HepG2 (cell line): ENCODE measurements at places on chromosomes 5 and 9. TPM values are rescaled to one million over a fixed set of nuclear protein-coding genes. Genes with fewer than 3 reads are reported as not detected.

IQGAP2 gene
- total RNA-seq = 83.3 and 143 TPM in 2 replicates

F2R gene
- total RNA-seq = 4.6 and 8.3 TPM in 2 replicates

MAMDC2 gene
- total RNA-seq = not detected in 2 replicates

SLC2A6 gene
- total RNA-seq = 6.3 and 15.0 TPM in 2 replicates

C9orf40 gene
- total RNA-seq = 13.5 and 16.5 TPM in 2 replicates

AIF1L gene
- total RNA-seq = 36.5 and 42.7 TPM in 2 replicates

FTMT gene
- total RNA-seq = not detected in 2 replicates

DNA sequence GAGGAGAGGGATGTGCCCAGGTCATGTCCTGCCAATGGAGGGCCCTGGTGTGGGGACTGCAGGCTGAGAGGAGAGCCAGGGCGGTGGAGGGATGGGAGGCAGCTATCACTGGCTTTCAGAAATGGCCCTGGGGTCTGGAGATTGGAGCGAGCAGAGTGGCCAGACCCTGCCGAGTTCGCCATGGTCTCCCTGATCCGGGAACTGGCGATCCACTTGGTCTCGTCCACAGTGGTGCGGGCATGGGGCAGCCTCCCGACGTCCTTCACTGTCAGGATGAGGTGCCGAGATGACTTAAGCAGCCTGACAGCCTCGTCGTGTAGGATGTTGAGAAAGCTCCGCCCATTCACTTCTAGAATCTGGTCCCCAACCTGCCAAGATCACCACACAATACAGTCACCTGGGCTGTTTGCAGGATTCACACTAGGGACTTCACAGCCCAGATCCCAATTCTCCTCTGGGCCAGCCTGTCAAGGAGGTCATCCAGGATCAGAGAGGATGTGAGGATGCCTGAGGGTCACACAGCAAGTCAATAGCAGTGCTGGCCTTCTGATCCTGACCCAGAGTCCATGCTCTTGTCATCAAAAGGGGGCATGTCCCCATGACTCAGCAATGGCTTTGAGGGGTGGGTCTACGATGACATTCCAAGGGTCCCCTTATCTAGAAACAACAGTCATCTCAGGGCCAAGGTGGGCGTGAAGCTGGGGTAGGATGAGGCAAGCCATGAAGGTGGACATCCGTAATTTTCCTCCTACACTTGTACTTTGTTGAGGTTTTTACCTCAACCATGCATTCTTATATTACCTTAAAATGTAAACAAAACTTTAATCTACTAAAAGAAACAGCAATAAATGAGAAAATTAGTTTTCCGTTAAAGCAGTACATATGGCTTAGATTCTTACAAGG lies 38.5 kb upstream of the AKNA start:
- no peaks in the 10 kb centered on the region for H3K27me3 ChIP-seq
- no peaks in the 10 kb centered on the region for H3K36me3 ChIP-seq
- H3K4me3 ChIP-seq = no peak overlapping the region
- no peak for DNase-seq

DNA sequence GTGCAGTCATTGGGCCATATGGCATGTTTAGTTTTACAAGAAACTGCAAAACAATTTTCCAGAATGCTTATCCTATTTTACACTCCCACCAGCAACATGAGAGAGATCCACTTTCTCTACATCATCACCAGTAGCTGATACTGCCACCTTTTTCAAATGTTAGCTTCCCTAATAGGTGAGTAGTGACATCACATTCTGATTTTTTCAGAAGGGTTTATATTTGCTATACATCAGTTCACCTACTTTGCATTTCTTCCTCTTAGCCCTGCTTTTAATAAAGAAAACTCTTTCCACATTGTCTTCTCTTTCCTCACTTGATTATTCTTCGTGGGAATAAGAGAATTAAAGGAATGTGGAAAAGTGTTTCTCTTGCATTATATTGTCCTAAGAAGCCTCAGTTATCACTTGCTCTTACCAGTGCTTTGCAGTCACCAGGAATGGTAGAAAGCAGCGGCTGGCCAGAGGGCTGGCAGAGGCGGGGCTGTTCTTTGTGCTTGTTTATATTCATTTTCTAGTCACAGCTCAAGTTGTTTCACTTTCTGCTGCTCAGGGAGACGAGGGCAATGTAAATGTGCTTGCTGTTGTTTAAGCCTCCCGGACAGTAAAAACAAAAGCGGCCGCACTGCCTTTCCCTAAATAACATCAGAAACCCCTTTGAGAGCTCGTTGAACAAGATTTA lies 164.8 kb downstream of the HSD17B3 start:
- H3K4me3 ChIP-seq = 0 out of 2 replicates have a peak overlapping the region, but pooled peaks have one; percentile 20
- no peak for DNase-seq
- H3K4me1 ChIP-seq = peaks cover 29% of the 10 kb centered on the region
- no peak overlapping the region for H3K27ac ChIP-seq
- peaks cover 31% of the 10 kb centered on the region; the same call in 2 of the 3 replicates for H3K27me3 ChIP-seq

DNA sequence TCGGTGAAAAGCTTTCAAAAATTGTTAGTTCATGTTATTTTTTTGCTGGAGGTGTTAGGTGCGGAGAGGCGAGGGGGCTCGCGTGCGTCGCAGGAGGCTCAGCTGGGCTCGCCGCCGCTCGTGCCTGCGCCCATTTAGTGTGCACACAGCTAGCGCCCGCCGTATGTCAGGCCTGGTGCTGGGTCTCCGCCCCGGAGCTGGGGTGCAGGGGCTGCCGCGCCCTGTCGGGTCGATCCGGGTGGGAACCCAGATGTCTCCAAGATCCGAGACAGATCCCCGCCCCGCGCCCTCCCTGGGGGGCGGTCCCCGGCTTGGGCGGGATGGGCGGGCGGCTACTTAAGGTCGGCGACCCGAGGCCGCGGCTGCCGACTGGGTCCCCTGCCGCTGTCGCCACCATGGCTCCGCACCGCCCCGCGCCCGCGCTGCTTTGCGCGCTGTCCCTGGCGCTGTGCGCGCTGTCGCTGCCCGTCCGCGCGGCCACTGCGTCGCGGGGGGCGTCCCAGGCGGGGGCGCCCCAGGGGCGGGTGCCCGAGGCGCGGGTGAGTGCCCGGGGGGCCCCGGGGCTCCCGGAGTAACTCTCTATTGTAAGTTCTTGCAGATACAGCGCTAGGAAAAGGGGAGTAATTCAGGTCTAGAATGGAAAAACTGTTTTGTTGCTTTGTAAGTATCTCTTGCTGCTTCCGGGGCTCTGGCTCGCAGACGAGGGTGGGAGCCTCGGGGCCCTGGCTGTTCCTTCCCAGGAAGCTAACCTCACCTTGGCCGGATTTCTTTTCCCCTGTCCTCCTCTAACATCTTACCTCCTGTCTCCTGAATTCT lies 31.7 kb downstream of the GSN start:
- peak overlapping the region; percentile 94 for H3K27ac ChIP-seq
- peaks cover 17% of the 10 kb centered on the region; the same call in 2 of the 3 replicates for H3K36me3 ChIP-seq
- H3K27me3 ChIP-seq = no peaks in the 10 kb centered on the region

- H3K4me1 ChIP-seq = no peaks in the 10 kb centered on the region
- H3K27me3 ChIP-seq = no peaks in the 10 kb centered on the region
- no peak overlapping the region for H3K4me3 ChIP-seq
- no peak overlapping the region for H3K27ac ChIP-seq
Measured at GRCh38 chr5:167339205-167339604, 952.2 kb upstream of the WWC1 start.

GRCh38 chr9:133050781-133051180 lies 11.0 kb upstream of the CEL start:
- H3K27ac ChIP-seq = no peak overlapping the region
- H3K4me1 ChIP-seq = no peaks in the 10 kb centered on the region
- no peak overlapping the region for H3K4me3 ChIP-seq
- peaks cover 38% of the 10 kb centered on the region for H3K36me3 ChIP-seq

GRCh38 chr5:135829681-135830383 lies 4.6 kb upstream of the SLC25A48 start:
- H3K27ac ChIP-seq = no peak overlapping the region
- DNase-seq = peak; percentile 20
- no peak overlapping the region for H3K4me3 ChIP-seq

DNA sequence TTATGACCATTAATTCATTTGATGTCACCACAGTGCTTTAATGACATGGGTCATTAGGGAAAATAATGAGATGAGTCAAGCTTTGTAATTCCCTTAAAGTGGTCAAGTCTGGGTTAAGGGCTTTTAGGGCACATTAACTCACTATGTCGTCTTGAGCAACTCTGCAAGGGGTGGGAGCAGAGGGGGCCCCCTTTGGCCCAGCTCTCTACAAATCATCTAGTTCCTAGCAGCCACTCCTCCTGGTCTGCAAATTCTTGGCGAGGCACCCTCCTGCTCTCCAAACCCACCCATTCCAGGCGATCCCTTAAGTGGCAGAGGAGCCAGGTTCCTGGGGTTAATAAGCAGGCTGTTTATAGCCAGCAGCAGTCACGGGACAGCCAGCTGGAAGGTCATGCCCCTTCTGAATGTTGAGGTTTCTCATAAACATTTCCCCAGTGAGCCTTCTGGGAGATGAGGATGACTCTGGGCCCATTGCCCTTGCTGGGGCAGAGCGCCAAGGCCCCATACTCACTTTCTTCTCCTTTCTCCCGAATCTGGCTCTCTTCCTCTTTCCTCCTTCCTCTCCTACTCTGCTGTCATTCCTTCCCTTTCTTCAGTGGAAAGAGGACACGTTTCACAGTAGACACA lies 14.3 kb upstream of the GPX3 start:
- H3K4me3 ChIP-seq = no peak overlapping the region; the same call in 1 of the 2 replicates
- no peaks in the 10 kb centered on the region for H3K36me3 ChIP-seq
- peak overlapping the region; percentile 68 for H3K27ac ChIP-seq

DNA sequence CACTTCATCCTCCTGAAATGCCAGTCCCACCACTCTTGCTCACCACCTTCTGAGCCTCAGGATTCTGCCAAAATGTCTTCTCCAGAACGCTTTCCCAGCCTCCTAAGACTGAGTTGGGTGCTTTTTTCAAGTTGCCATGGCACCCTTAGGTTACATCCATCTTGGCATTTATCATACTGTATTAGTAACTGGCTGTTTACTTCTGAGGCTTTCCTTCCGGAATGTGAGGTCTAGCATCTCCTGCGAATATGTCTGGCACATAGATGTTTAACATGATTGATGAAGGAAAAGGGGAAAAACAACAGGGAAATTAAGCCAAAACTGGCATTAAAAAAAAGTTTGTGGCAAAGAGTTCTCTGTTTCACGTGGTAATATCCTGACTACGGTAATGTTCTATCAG lies 24.9 kb downstream of the RNF130 start:
- no peaks in the 10 kb centered on the region for H3K27me3 ChIP-seq
- DNase-seq = no peak
- no peak overlapping the region for H3K27ac ChIP-seq
- H3K36me3 ChIP-seq = no peaks in the 10 kb centered on the region

GRCh38 chr9:14007190-14007769 lies 306.7 kb downstream of the NFIB start:
- H3K36me3 ChIP-seq = no peaks in the 10 kb centered on the region
- no peak overlapping the region for H3K27ac ChIP-seq
- no peaks in the 10 kb centered on the region for H3K4me1 ChIP-seq

DNA sequence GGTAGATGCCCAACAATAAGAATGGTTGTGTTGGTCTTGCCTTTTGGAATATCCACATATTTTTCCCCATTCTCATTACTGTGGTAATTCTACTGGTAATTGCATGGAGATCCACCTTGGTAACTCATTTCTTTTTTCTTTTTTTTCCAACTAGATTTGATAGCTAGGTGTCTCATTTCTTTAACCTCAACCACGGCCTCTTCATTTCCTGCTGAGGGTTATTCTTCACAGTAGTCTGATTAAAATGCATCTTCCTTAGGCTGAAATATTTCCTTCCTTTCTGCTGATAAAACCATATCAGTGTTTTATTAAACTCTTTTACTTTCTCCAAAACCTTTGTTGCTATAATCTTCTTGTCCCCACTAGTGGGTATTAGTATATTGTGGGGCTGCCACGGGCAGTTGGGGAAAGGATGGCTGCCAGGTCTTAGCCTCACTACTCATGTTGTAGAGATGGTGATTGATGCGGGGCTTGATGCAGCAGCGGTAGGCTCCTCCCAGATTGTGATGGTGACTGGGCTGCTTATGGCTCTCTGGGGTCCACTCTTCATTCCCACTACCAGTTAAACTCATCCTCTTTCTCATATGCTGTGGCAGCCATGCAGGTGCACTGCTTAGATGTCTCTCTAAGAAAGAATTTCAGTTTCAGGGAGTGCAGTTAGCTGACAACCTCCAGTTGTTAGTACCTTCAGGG lies 35.9 kb downstream of the KIF2A start:
- H3K4me1 ChIP-seq = no peaks in the 10 kb centered on the region
- H3K27me3 ChIP-seq = no peaks in the 10 kb centered on the region
- no peak overlapping the region for H3K4me3 ChIP-seq
- H3K27ac ChIP-seq = no peak overlapping the region
- DNase-seq = no peak

- peaks cover 8% of the 10 kb centered on the region for H3K4me1 ChIP-seq
- H3K27ac ChIP-seq = no peak overlapping the region
- no peaks in the 10 kb centered on the region; the same call in 1 of the 2 replicates for H3K27me3 ChIP-seq
- no peak for DNase-seq
- no peak overlapping the region for H3K4me3 ChIP-seq
Measured at GRCh38 chr5:39201160-39201780, 18.1 kb downstream of the FYB1 start.

DNA sequence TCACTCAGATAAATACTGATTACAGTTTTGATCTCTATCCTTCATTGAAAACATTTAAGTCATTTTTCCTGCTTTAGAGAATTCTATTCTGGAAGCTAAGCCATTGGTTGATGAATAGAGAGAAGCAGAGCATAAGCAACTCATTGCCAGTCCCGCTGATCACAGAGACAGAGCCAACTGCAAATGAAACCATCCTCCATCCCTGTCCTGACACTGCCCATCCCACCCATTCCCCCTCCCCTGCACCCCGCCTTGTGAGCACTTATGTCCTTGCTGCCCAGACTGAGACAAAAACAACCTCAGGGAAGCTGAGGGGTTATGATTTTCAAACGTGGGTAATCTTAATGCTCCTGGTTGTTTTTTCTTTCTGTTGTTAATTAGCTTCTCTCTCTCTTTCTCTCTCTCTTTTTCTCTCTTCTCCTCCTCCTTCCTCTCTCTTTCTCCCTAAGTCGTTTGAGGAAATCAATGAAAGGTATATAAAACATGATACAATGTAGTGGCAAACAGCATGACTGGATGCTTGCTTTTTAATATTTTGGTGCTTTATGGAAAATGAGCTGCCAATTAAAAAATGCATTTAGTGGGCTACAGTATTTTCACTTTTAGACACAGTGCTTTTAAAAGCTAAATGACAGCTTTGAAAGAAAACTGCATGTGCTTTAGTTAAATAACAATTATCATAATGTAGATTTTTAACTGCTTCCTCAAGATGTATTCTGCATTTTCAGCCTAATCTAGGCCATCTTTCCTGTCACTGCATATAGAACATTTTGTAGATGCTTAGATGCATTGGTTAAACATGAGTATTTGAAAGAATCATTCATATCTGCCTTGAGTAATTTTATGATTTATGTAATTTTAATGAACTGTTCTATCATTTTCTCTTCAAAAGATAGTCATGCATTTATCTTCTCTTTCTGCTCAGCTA lies 57.3 kb downstream of the CMYA5 start:
- peaks cover 11% of the 10 kb centered on the region for H3K4me1 ChIP-seq
- H3K36me3 ChIP-seq = no peaks in the 10 kb centered on the region
- no peak overlapping the region for H3K4me3 ChIP-seq
- DNase-seq = no peak
- no peak overlapping the region for H3K27ac ChIP-seq
